ENCODE measurements at places on chromosomes 12 and 14.
A peak's percentile ranks its signal among the peaks of the same experiment; 100 is the strongest.

DNA sequence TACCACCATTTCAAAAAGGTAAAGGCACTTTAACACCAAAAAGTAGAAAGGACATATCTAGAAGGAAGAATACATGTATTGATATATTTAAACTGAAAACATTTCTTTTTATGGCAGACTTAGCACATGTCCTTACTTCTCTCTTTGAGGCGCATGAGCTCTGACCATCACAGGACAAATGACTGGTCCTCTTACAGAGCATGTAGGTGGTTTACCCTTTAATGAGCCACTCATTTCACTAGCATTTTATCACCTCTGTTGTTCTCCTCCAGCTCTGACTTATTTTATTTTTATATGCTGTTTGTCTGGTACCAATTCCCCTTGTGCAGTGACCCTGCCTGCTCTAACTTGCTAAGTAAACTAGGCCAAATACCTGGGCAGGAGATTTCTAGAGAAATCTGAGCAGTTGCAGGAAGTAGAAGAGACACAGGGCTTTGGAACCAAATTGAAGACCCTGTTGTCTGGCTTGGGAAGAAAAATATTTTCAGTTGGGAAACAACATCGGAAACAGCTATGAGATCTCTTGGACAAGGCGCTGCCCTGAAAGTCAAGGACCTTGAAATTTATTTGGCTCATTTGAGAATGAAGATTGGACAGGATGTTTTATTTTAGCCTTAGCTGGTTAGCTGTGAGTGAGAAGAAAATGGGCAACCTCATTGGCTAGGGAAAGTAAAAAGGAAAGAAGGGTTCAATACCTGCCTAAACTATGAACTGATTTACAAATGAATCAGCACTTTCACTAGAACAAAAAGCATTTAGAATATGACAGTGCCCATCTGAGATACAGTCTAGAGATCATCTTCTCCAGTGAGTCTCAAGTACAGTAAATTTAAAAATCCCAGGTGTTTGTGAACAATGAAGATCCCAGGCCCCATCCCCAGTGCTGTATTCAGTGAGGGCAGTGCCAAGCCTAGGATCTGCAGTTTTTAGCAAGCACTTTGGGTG is 374.4 kb downstream of the ZFP36L1 start:
- no peak for ATAC-seq

GRCh38 chr12:51406290-51406689 is 15.1 kb upstream of the GALNT6 start:
- no peak for ATAC-seq

- ATAC-seq = no peak
These were observed 94.1 kb downstream of the FBXL14 start for GRCh38 chr12:1500095-1500801.

GRCh38 chr14:104955396-104955770 is 22.8 kb downstream of the AHNAK2 start:
- no peak for ATAC-seq

DNA sequence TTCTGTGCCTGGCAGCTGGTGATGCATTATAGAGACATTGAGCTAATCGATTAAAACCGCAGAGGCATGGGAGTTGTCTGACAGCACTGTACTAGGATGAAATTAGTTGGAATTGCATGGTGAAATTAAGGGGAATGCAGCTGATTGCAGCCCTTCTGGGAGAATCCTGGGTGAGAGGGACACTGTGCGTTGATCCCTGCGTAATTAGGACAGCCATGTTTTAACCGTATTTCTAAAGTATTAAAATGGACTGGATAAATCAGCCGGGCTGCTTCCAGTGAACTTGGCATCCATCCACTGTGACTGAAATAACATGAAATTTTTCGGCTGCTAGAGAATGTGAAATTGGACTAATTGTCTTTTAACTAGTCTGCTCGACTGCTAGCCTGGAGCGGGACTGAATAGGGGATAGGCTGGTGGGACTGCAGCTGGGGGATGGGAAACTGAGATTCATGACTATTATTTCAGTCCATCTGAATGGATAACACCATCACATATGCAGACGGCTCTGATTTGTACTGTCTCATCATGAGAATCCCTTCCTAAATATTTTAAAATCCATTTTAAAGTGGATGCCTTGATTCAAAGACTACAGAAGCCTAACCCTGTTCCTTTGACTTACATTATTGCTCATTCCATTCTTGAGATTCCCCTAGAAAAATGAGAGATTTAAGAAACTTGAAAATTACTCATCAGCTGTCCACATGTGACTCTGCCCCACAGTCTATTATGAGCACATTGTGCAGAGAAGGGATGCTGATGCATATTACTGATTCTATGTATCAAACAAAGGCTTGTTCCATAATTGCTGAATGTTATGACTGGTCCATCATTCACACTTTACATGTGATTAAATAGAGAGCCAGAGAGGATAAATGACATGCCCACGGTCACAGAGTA is 343.9 kb downstream of the NPAS3 start:
- ATAC-seq = peak; percentile 60

DNA sequence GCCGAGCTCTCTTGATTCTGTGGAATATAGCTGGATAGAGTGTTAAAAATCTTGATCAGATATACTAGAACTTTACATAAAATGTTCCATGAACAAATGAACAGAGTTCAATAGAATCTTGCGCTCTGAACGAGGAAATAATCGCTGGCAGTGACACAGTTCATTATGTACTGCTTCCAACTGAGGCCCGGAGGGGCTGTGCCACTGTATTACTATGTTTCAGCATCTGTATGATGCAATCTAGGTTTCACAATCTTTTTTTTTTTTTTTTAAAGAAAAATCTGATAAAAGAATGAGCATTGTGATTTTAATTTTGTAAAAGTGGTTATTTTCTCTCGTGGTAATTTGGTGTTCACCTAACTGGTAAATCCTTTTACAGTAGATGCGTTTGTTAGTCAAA is 77.2 kb downstream of the FERMT2 start:
- no peak for ATAC-seq

GRCh38 chr12:109762071-109762672 is 48.5 kb downstream of the FAM222A start:
- no peak for ATAC-seq

- ATAC-seq = no peak
These were observed 26.5 kb downstream of the NTF3 start for GRCh38 chr12:5458229-5459050.

DNA sequence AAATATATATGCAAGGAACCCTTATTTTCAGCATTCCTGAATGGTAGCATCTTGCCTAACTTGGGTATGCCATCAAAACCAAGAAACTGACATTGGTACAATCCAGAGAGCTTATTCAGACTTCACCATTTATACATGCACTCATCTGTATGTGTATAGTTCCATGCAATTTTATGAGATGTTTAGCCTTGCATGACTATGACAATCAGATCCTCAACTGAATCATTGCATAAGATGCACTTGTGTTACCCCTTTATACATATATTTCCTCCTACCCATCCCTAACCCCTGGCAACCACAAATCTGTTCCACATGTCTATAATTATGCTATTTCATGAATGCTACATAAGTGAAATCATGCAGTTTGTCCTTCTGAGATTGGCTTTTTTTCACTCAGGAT is 37.0 kb upstream of the PPFIBP1 start:
- ATAC-seq = no peak

DNA sequence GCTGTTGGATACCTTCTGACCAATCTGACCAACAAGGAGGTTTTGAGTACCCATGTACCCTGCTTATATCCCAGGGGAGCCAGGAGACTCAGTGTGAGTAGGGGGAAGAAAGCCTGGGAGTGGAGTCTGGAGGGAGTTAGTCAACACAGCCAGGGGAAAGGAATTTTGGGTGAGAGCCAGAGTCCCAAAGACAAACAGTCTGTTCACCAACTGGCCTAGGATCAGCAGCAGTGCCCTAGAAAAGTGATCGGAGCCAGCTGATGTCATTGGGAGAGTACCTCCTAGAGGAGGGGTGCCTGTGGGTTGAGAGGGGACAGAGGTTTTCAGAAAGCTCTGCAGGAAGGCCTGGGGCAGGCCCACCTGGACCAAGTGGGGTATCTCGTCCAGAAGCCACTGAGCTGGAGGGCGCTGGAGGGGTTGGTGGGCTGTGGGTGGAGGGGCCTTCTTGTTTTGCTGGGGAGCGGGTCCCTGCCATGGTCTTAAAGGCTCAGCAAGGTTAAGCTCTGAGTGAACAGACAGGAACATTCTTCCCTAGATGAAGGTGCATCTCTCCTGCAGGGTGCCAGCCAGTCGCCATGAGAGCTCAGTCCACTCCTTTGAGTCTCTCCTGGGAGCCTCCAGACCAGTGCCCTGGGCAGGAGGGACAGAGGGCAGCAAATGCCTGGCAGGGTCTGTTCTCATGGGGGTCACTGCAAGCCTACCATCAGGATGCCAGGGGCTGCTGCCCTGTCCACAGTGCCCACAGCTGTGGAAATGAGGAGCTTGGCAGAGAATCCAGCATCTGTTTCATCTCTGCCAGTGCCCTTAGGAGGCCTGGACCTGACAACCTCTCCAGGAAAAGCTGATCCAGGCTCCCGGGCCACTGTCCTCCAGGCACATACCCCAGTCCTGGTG is 63.6 kb downstream of the CHGA start:
- peak; percentile 77 for ATAC-seq

DNA sequence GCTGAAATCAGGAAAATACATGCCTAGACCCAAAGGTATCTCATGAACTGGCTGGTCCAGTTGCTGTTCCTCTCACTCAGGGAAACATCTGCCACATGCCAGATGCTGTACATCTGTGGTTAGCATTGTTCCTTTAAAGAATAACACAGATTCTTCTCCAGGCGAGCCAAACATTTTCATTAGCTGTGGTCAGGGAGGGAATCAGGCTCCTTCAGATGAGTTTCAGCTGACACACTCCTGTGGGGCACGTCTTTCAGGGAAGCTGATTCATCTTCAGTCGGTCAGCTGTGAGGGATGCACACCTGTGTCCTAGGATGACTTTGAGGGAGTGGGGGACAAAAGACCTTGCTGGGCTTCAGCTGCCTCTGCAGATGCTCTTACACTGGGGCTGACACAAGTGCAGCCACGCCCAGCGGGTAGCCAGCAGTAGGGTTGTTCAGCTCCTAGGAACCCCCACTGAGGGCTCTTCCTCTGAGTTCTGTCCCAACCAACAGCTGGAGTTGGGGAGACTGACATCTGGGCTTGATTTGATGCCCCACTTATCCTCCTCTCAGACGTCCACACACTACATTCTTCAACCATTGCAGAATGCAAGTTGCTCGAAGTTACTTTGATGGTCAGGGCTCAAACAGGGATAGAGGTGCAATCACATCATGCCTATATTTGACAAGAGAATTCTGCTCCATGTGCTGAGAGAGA is 155.0 kb downstream of the NUAK1 start:
- ATAC-seq = no peak

DNA sequence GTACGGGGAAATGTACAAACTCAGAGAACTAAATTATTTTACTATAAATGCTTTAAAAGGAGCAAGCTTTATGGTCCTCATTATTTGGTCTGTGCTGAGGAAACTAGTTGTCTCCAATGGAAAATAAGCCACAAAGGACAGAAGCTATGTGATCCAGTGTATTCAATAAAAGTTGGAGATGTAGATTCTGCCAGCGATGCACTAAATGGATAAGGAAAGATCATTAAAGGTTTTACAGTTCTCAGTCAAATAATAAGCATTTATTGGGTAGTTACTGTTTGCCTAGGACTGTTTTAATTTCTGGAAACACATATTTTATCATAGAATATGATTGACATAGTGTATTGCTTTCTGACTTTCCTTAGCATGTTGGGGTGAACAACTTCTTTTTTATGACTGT is 458.9 kb upstream of the STXBP6 start:
- no peak for ATAC-seq

- peak; percentile 66 for ATAC-seq
These were observed 9.4 kb downstream of the SART3 start for GRCh38 chr12:108551535-108551934.

- no peak for ATAC-seq
These were observed 212.8 kb upstream of the KITLG start for GRCh38 chr12:88793096-88793495.

- ATAC-seq = no peak
These were observed 343.5 kb upstream of the RGS6 start for GRCh38 chr14:71588576-71589215.

GRCh38 chr14:102227184-102227964 is 77.6 kb downstream of the MOK start:
- no peak for ATAC-seq

DNA sequence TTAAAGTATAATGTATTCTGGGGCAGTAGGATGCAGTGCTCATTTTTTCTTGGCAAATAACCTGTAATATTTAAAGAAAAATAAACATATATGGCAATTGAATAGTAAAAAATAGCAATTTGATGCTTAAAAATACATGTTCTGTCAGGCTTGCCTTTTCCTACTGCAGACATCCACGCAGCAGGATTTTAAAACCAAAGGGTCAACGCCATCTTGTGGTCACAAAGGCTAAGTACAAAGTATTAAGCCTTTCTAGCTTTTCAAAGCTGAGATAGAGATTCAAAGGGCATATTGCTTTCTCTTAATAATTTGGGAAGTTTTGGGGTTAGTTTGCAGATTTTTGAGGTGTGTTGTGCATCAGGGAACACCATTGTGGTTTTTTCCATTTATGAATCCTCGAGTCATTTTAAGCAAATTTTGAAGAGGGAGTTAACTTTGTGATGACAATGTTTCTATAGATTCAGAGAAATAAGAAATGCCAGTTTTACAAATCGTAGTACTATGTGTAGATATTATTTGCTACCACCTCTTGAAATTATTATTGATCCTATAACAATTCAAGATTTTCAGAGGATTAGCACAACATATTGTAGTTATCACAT is 4.7 kb upstream of the CCER1 start:
- ATAC-seq = peak; percentile 94

- peak; percentile 88 for ATAC-seq
These were observed 10.8 kb downstream of the RBM19 start for GRCh38 chr12:113955109-113955970.

DNA sequence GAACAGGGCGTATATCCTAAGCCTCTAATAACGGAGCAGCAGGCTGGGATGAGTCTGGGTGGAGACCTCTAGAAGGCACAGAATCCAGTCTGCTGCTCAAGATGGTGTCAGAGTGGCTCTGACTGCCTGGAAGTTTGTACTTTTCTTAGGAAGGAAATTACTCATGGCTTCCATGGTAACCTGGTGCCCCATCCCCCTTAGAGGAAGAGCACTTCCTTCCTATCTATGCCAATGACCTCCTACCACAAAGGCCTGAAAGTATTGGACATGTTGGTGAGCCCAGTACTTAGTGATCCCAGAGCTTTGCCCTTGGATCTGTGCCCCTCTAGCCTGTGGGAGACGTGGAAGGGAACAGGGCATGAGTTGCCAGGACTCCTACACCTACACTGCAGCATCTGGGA is 1.5 kb downstream of the BATF start:
- ATAC-seq = no peak

- ATAC-seq = no peak
These were observed 232.5 kb upstream of the RTL1 start for GRCh38 chr14:101135796-101136742.

DNA sequence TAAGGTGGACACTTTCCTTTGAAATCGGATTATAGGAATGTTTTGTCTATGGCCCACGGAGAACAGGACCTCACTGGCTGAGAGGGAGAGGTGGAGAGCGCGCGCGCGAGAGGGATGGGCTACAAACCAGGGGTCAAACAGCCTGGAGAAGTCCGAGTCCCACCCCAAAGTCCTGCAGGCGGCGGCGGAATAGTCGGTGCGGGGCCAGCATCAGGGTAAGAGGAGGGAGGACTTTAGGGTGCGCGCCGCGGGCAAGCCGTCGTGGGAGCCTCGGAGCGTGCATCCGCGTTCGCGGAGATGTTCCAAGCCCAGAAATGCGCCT is 3.3 kb upstream of the HOXC8 start:
- ATAC-seq = no peak
